ENCODE measurements at places on chromosomes 1 and 21.

DNA sequence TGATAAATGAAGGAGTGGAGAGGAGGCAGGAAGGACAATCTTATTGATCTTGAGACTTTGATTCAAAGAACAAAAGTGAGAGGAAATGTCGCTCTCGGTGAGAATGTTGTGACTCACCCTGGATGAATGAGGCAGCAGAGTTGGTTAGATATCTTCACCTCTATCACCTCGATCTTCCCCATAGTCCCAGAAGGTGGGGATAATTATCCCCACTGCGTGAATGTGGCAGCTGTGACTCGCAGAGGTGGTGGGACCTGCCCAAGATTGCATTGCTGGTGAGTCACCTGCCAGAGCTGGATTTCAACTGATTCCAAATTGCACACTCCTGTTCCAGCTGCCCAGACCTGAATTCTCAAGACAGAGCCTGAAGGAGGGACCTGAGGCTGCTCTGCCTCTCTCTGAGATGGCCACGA is 105.0 kb downstream of the MATN1 start:
- no peak for DNase-seq

GRCh38 chr1:31904339-31905092 is 33.7 kb downstream of the PTP4A2 start:
- DNase-seq = no peak

DNA sequence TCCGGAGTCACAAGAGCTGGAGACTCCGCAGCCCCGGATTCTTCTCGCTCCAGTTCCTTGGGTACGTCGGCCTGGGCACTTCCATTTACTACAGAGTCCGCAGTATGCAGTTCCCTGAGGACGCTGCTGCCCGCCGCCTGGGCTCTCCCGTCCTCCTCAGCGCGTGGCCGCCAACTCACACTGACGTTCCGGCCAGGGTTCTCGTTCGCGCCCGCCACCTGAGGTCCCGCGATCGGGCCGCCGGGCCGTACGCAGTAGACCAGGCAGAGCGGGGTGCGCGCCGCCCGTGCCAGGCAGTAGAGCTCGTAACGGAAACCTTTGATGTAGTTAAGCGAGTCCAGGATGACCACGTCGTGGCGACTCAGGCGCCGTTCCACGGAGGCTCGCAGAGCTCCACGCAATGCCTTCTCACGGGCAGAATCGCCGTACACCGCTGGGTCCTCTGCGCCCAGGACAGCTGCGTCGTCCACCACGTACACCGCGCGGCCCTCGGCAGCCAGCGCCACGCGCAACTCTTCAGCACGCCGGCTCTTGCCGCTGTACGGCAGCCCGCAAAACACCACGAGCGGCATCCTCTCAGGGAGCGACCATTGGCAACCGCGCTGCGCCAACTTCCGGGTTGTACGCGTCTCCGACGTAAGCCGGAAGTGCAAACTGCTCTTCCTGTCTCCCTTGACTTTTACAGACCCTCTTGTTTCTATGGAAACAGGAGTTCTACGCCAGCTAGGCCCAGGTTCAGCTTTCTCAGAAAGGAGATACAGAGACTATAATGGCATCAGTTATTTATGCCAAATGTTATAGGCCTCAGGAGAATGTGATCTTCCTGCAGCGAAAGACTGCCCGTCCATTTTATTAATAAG is at the start of gene KTI12:
Gene KTI12, minus strand, starts transcription at position 621 of the 860 bp plus-strand sequence. Its CDS starts 49 bp downstream, at position 572.
- peak; percentile 68 for DNase-seq

DNA sequence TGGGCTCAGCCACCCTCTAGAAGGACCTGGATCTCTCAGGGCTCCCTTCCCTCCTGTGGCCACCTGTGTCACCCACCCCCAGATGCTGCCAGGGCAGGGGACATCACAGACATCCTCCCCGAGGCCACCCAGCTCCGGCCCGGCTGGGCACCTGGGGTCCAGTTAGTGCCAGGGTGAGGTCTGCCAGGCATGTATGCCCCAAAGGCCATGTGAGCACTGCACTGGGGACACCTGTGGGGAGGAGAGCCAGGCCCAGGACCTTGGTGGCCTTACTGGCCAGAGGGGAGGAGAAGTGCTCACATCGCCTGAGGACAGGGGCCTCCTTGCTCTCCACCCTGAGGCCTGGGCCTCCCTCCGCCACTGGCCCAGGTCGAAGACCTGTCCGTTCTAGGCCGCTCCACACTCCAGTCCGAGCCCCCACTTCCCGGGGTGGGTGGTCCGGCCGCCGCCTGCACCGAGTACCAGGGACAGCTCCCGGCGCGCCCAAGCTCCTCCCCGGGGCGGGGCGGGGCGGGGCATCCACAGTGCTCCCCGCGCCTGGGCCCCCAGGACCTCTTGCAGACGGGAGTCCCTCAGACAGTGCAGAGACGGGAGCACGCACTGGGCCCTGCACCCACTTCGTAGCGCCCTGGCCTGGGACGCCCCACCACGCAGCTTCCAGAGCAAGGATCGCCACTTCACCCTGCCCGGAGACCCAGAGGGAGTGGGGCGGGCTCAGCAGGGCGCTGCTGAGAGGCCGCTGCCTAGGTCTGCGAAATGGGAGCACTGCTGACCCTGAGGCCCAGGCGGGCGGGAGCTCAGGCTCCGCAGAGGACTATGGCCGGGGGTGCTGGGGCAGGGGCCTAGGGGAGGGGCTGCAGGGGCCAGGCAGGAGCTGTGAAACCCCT is 34.3 kb upstream of the CCDC27 start:
- DNase-seq = no peak

DNA sequence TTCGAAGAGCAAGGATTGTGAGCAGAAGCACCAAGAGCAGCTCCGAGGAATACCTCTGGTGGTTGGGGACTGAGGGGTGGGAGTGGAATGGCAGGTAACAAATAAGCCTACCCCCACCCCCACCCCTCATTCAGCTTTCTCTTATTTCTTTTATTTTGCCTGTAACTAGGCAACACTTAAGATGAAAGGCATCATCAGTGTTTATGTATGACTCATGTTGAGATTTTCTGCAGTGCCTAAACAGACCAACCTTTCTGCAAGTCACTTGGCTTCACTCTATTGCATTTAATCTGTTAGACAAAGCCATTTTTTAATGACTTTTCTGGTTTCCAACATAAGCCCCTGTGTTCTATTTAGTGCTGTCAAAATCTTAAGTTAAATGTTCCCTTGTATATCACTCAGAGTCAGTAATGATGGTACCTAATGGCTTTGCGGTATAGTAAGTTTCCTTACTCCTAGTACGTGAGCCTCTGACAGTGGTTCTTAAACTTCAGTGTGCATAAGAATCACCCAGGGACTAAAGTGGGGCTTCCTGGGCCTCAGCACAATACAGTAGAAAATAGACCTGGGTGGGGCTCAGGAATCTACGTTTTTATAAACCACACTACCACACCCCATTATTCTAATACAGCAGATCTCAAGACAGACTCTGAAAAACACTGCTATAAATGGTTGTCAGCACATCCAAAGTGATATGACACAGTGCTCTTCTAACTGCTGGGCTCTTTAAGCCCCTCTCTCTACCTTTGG is 19.9 kb downstream of the CASQ2 start:
- no peak for DNase-seq

DNA sequence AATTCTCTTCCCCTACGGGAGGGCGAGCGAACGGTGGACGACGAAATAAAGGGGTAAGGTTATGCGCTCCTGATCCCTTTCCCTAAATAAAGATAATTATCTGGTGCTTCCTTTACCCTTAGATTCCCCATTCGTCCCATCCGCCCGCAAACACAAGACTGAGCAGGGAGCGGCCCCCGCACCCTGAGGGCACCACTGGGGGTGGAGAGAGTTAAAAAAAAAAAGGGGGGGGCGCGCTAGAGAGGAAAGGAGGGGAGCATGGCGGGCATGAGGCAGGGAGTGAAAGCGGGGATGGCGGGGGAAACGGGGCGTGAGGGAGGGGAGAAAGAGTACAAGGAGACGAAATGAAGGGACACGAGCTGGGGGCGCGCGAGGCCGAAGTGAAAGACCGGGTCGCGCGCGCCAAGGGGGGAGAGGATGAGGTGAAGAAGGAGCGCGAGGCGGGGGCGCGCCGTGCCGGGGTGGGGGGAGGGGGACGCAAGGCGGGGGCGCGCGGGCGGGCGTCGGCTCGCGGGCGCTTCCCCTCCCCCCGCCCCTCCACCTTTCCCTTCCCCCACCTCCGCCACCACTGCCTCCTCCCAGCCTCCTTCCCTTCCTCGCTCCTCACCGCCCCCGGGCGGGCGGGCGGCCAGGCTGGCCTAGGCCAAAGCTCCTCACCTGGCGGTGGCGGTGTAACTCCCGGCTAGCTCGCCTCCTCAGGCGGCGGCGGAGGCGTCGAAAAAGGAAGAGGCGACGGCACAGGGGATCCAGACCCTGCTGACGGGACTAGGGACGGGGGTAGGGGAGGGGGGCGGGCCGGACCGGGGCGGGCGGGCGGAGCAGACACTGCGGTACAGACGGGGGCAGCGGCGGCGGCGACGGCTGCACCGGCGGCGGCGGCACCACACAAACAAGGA is 448 bp downstream of the GATAD2B start:
- DNase-seq = no peak

GRCh38 chr1:111856411-111857185 is 100.9 kb downstream of the DDX20 start:
- DNase-seq = no peak

- DNase-seq = no peak
Observed at GRCh38 chr1:69502991-69503390, 64.7 kb upstream of the LRRC7 start.

- DNase-seq = peak; percentile 41
Observed at GRCh38 chr1:84972377-84972987, 24.4 kb downstream of the MCOLN2 start.

- DNase-seq = no peak
Observed at GRCh38 chr1:30166174-30166573, 557.2 kb downstream of the MATN1 start.

- no peak for DNase-seq
Observed at GRCh38 chr1:197415221-197415620, 147.2 kb downstream of the CRB1 start.

GRCh38 chr1:210129759-210130158 is 102.8 kb upstream of the SERTAD4 start:
- no peak for DNase-seq

- DNase-seq = no peak
Observed at GRCh38 chr1:214281720-214282629, 1.0 kb downstream of the SMYD2 start.

GRCh38 chr1:119674111-119674526 is 26.1 kb upstream of the ZNF697 start:
- DNase-seq = no peak

- no peak for DNase-seq
Observed at GRCh38 chr1:162169031-162169790, 99.7 kb downstream of the NOS1AP start.

DNA sequence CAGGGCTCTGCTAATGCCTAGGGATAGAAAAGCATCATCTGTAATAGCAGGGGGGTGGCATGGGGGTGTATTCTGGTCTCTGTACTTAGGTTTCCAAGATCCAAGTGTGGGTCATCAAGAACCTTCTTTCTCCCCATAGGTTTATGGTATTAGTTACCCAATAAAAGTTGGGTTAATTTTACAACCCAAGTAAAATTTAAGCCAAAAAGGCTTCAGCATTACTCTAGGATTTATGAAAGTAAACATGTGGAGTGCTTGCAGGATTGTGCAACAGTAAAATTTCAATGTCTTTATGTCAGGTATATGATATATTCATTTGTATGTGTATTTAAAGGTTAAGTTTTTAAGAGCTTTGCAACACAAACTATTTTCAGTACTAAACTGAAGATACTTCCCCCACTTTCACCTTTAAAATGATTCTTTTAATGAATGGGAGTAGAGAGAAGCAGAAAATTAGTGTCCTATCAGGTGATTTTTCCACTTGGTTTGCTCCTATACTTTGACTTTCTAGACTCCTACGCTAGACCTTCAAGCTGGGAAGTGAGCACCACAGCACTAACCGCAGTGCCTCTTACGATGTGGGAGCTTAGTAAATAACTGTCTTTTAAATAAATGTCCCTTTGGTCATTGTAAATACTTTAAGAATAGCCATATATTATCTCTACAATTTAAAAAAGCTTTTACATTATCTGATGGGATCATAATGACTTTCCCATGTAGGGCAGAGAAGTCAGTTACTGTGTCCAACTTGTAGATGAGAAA is 67.8 kb upstream of the UBE2U start:
- DNase-seq = no peak

DNA sequence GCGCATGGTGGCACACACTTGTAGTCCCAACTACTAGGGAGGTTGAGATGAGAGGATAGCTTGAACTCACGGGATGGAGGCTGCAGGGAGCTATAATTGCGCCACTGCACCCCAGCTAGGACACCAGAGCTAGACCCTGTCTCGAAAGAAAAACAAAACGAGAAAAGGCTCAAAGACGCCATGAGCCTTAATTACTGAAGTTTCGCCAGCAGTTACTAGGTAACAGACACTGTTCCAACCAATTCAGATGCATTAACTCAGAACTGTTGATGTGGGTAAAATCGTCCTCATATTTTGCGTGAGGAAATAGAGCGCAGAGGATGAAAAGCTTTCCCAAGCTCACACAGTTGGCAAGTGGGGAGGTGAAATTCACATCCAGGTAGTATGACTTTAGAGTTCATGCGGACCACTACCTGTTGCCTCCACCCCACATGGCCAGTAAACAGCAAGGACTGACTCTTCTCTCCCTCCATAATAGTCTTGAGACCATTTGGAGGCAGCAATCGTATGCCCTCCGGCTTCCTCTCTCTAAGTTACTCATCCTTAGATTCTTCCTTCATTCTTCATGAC is 40.1 kb downstream of the INAVA start:
- DNase-seq = no peak

GRCh38 chr1:234600418-234601281 is 9.3 kb downstream of the IRF2BP2 start:
- DNase-seq = no peak

DNA sequence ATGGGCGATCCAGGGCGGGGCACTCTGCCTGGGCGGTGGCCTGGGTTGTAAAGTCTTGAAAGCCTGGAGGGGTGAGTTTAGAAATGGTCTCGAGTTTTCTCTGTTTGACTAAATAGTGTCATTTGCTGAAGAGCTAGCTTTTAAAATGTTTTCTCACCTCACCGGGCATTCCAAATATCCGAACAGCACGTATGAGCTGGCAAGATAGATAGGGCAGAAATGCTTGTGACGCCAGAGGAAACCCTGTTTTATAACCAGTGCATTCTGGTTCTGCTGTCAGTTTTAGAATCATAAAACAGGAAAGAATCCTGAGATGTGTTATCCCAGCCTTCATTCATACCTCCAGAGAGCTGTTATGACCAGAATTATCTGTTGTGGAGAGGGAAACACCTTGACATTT is 725 bp downstream of the RTCA start:
- no peak for DNase-seq

- no peak for DNase-seq
Observed at GRCh38 chr1:183251959-183252450, 65.9 kb downstream of the LAMC2 start.

Data from brain pericyte (primary cell).